Placental pericyte (primary cell): ENCODE measurements at places on chromosomes 3 and 15. TPM values are rescaled to one million over a fixed set of nuclear protein-coding genes. Genes with fewer than 3 reads are reported as not detected.

Gene EPHB3
- total RNA-seq: 1.1 and 2.6 TPM in 2 replicates

Gene CPB1
- not detected in 2 replicates for total RNA-seq

Gene UBAP1L
- total RNA-seq: 2.1 and 2.2 TPM in 2 replicates

Gene PRKAR2A
- 35.5 and 73.4 TPM in 2 replicates for total RNA-seq

Gene C3orf22
- total RNA-seq: not detected in 2 replicates

Gene TMEM42
- 7.6 and 10.5 TPM in 2 replicates for total RNA-seq

Gene FBXO40
- total RNA-seq: not detected in 2 replicates

Gene COL6A5
- under 0.01 and 0.14 TPM in 2 replicates for total RNA-seq

Gene BMF
- total RNA-seq: 14.0 and 19.7 TPM in 2 replicates

Gene LMAN1L
- under 0.01 TPM in 1 of 2 replicates, not detected in the other for total RNA-seq

Gene ZIC1
- 0.29 TPM in 1 of 2 replicates, not detected in the other for total RNA-seq

Gene SLC12A8
- total RNA-seq: 11.2 and 184 TPM in 2 replicates

Gene GJD2
- not detected in 2 replicates for total RNA-seq

Gene GABRB3
- total RNA-seq: 0.22 and 0.29 TPM in 2 replicates

Gene INSYN1
- 0.43 and 0.66 TPM in 2 replicates for total RNA-seq

Gene GOLGA8B
- 24.5 and 39.2 TPM in 2 replicates for total RNA-seq

Gene BFSP2
- not detected in 2 replicates for total RNA-seq

Gene KCNAB1
- total RNA-seq: not detected in 2 replicates

Gene IMPG2
- 0.14 and 0.22 TPM in 2 replicates for total RNA-seq

Gene OCA2
- total RNA-seq: not detected in 2 replicates

Gene SH3GL3
- 0.22 TPM in 1 of 2 replicates, not detected in the other for total RNA-seq

Gene ROPN1
- not detected in 2 replicates for total RNA-seq

Gene DNAH1
- 7.0 and 7.7 TPM in 2 replicates for total RNA-seq

Gene IGDCC3
- total RNA-seq: not detected in 2 replicates

Gene ALDH1A2
- 0.86 and 2.0 TPM in 2 replicates for total RNA-seq

Gene CCDC50
- 156 and 181 TPM in 2 replicates for total RNA-seq

Gene ZNF148
- 26.9 and 30.6 TPM in 2 replicates for total RNA-seq
